Fibroblast of gingiva (primary cell): ENCODE measurements at places on chromosomes 6 and 20.

GRCh38 chr20:59678288-59678687 lies 73.9 kb downstream of the PHACTR3 start:
- DNase-seq = no peak

DNA sequence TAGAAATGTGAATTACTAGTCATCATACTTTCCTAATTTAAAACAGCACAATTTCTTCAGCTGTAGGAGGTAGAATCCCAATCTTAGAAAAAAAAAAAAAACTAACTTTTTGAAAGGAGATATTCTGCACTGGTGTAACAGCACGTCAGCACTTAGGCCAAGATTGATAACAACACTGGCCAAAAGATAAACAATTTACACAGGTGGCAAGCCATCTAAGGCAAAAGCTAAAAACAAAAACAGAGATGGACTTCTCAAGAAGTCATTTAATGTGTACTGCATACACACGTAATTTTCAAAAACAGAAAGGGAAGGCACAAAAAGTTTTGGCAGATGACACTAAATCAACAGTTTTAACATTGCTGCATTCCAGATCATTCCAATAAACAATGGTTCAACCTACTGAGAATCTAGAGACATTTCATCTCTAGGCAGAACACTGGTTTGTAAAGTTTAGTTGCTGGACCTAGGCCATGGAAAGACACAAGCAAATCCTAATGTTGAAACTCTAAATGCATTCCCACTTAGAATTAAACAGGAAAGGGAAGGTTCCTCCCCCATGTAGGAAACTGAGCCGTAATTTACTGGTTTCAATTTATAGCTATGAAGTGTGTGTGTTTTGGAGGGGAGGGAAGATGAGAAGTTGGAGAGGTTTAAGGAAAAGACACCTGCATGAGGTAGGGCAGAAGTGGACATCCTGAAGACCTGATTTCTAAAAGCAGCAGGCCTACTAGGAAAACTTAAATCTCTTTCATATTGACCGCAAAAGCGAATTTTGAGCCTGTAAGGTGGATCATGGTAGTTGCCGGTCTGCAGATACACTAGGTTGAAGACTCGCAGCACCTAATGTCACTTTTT lies 1.3 kb downstream of the GCLC start:
- DNase-seq = peak; percentile 35

GRCh38 chr20:37955511-37955910 lies 52.6 kb downstream of the VSTM2L start:
- no peak for DNase-seq

GRCh38 chr20:34506480-34506879 lies 9.7 kb upstream of the DYNLRB1 start:
- no peak for DNase-seq

- DNase-seq = peak; percentile 14
These were observed 24.5 kb downstream of the CHMP4B start for GRCh38 chr20:33835615-33836172.

- DNase-seq = no peak
These were observed 407.6 kb downstream of the HTR1B start for GRCh38 chr6:77055711-77056110.

DNA sequence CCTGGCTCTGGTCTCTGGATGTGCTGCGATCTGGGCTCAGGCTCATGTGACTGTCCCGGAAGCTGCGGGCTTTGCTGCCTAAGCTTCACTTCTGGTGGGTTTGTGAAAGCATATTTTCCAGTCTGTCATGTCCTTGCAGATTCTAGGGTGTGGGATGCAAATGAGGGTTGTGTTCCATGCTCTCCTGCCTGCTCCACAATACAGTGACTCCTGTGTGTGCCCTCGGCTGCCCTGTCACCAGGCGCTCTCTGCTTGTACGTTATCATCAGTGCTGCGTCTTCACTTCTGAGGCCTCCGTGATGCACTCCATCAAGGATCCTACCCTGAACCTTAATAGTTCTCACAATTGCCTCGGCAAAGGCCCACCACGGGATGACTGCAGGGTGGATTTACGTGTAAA lies 84.2 kb downstream of the TTLL2 start:
- DNase-seq = no peak

DNA sequence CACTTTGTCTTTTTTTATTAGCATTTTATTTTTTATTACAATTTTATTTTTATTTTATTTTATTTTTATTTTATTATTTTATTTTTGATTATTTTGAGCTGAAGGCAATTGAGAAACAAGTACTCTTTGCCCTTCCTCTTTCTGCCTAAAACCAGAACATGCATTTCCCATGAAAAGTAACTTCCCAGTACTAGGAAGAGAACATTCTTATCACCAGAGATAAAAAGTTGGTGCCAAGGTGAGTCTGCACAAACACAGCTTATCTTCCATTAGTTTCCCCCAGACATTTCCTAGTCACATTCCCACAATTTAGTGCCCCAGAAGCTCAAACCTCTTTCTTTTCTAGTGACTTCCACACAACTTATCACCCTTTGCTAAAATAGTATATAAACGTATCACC lies 84.8 kb downstream of the CD24 start:
- no peak for DNase-seq

GRCh38 chr20:30812739-30813411 lies 444.6 kb upstream of the DEFB115 start:
- no peak for DNase-seq

GRCh38 chr6:138484018-138484731 lies 15.1 kb downstream of the NHSL1 start:
- no peak for DNase-seq

DNA sequence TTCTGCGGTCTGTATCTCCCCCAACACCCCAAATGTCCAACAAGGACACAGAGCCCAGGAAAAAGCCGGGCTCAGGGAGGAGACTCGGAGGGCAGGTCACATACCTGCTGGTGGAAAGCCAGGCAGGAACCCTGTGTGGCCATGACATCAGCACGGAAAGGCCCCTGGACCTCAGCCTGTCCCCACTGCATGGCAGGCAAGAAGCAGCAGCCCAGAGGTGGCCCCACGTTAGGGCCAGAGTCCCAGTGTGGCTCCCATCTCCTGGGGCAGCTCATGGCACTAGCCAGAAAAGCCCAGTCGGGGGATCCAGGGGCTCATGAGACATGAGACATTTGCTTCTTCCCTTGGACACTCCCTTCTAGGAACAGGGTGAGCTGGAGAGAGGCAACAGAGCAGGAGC lies 258.7 kb downstream of the DLL1 start:
- DNase-seq = no peak

GRCh38 chr6:163416557-163417253 lies 2.2 kb downstream of the QKI start:
- peak; percentile 82 for DNase-seq

GRCh38 chr6:84791233-84791632 lies 26.8 kb upstream of the TBX18 start:
- DNase-seq = peak; percentile 36

DNA sequence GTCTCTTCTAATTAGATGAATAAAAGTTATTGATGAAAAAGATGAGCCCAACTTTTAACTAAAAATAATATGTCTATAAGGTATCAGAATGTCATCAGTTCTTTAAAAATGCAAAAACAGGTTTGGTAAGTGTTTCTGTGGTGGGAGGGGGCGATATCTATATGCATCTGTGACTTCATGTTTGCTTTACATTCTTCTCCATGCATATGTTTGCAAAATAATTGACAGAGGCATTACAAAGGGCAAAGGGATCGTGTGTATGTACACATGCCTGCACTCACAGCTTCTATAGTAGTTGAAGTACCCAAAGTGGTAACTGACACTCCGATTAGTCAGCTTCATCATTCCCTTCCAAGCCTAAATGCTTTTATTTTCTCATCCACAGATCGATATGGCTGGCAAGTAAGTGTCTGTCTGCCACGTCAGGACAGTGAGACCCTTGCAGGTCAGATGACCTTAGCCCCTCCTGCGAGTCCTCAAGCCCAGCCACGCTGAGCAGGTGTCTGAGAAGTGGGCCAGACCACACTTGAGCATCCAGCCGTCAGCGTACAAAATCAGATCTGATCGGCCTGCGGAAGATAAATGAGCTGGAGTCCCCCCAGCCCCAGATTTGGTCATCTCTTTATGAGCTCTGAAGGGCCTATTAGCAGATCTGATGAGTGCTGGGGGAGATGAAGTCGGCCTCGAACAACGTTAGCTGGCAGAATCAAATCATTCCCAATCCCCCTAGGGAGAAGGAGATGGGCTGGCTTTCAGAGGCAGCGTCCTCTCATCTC lies 369.1 kb downstream of the MAFB start:
- DNase-seq = no peak
